ENCODE measurements at places on chromosomes 5 and 9.

- DNase-seq: no peak
These were observed 65.5 kb downstream of the NACC2 start for GRCh38 chr9:136029556-136029955.

- DNase-seq: no peak
These were observed 181.0 kb downstream of the BNC2 start for GRCh38 chr9:16689351-16689938.

DNA sequence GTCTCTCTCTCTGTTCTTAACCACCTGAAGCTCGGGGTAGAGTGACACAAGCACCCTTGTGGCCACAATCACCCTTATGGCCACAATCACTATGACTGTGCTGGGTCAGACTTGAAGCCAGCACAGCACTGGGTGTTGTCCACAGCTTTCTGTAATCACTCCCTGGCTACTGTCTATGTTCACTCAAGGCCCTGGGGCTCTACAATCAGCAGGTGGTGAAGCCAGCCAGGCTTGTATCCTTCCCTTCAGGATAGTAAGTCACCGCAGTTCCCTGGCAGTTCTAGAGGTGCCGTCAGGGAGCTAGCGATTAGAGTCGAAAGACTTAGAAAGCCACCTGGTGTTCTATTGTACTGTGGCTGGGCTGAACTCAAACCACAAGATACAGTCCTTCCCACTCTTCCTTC is 44.2 kb downstream of the GDA start:
- DNase-seq: no peak

GRCh38 chr9:129879991-129880653 is 44.9 kb downstream of the USP20 start:
- DNase-seq: no peak

DNA sequence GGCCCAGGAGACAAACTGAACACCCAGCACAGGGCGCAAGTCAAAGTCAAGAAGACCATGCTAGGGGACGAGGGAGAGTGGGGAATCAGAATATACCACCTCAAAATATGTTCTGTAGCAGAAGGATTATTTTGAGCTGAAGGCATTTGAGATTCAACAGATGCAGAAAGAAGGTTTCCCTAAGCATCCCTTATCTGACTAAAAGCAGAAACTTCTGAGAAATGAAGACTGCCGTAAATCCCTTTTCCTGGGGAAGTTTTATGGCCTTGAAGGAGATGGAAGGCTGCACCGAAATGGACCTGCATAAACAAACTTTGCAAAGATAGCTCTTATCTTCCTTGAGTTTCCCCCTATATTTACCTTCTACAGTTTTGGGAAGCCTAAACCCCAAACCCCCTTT is 72.8 kb downstream of the PTTG1 start:
- no peak for DNase-seq

Data from fibroblast of the conjunctiva (primary cell).